CD4-positive, alpha-beta T cell treated with Interleukin-2 at 100 ng/mL for 4 hours (primary cell): ENCODE measurements at places on chromosomes 2 and 18.

DNA sequence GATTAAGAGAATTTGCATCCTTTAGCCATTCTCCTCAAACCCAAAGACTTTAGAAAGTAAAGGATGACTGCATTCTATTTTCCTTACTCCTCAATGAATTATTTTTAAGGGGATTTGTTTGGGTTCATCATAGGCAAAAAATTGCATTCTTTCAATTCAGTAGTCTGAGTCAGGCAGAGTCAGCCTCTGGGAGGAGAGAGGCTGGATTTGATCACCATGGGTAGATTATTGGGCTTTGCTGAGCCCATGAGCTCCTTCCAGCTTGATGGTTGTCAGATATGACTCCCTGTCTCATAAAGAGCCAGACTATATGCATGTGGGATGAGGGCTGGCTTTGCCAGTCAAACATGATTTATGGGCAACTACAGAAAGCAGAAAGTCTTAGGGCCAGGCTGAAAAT, 101.2 kb downstream of the KCNS3 start:
- no peak for DNase-seq

- no peak for DNase-seq
Measured at GRCh38 chr2:15684161-15685039, 92.7 kb downstream of the DDX1 start.

- no peak for DNase-seq
Measured at GRCh38 chr2:232365621-232366321, 12.8 kb upstream of the ALPP start.

GRCh38 chr2:182858671-182859070, 7.8 kb downstream of the FRZB start:
- no peak for DNase-seq

DNA sequence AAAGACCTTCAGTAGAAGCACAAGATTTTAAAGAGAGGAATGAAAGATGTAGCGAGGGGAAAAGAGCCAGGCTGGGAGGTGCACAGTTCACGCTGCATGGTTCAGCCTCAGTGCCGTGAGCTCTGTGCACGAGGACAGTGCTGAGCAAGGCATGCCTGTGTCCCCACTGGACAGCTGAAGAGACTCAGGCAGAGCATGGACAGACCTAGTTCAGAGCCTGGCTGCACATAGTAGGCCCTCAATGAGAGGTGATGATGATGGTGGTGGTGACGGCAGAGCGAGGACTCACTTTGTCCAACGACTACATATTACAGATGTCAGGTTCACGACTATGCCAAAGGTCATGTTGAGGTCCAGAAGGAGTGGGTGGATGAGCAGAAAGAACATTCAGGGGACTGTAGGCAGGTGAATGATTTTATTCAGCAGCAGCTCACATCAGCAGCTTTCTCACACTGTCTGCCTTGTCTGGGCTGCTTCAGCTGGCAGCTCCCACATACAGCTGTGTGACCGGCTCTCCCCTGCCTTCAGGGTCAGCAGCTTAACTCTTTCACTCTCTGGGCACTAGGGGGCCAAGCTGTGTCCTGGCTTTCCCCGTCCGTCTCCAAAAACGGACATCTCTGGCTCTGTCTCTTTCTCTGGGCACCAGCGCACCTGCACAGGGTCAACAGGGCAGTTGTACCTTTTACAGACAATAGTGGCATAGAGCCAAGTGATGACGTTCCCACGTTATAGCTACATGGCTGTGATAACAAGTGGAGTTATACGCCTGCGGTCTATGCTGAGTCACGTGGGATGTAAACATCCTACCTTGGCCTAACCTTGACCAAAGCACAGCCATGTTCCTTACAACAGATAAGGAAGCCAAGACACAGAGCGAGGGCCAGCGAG, 128.8 kb upstream of the MSH6 start:
- DNase-seq: no peak

DNA sequence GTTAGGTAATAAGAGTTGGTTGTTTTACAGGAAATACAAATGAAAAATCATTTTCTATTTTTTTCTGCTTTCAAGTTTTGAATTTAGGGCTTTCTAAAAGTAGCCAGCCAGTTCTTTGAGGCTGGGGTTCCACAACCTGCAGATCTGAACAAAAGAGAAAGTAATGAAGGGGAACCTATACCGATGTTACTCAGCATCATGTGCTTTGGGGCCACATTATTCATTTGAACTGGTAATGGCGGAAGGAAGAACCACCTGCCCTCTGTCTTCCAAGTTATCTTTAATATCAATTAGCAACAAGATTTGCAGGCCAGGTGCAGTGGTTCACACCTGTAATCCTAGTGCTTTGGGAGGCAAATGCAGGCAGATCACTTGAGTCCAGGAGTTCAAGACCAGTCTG, 12.9 kb upstream of the MRO start:
- no peak for DNase-seq

- DNase-seq: no peak
Measured at GRCh38 chr2:60366135-60366712, 187.2 kb downstream of the BCL11A start.

DNA sequence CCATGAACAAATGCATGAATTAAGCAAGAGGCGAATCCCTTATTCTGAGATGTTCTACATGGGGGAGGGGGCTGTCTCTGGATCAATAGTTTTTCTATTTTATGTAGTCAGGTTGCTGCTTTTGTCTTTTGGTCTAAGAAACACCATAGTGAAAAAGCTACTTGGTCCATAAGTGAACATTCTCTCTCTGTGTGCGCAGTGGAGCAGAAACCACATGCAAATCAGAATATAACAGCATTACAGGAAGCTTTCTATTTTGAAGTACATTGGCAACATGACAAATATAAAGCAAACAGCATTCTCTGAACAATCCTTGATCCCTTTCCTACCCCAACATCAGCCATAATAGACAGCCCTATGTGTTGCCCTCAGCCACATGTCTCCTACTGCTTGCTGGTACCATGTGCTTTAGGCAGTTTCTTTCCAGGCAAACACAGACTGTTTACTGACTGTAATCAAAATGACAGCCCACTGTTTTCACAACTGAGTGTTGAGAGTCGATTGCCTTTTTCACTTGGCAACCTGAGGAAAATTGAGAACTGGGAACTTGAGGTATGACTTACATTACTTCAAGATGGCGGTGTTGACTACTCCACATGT, 10.6 kb downstream of the SCN3A start:
- DNase-seq: no peak

- DNase-seq: peak; percentile 51
Measured at GRCh38 chr2:127641846-127642507, 4.0 kb upstream of the GPR17 start.

DNA sequence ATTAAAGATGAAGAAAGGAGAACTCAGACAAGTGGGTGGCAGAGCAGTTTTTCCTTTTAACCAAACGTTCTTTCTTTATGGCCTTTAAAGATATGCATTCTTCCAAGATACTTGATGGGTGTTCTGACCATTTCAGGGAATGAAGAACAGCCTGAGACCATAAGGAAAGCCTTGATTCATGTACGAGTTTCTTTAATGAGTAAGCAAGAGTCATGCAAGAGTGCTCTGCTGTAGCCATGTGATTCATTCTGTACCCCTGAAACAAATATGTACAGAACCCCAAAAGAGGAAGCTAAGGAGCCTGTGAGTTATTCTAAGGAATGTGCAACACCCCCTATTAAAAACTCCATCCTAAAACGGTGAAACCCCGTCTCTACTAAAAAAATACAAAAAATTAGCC, 372.8 kb downstream of the MTX2 start:
- no peak for DNase-seq

- no peak for DNase-seq
Measured at GRCh38 chr2:56647997-56648396, 464.2 kb downstream of the CCDC85A start.

- DNase-seq: no peak
Measured at GRCh38 chr18:65661391-65661790, 89.4 kb upstream of the CDH7 start.

GRCh38 chr2:226658555-226658954, 141.1 kb downstream of the IRS1 start:
- DNase-seq: no peak

- no peak for DNase-seq
Measured at GRCh38 chr2:100745604-100746003, 74.3 kb upstream of the NPAS2 start.

GRCh38 chr2:195709901-195710806, 53.1 kb downstream of the SLC39A10 start:
- DNase-seq: no peak

DNA sequence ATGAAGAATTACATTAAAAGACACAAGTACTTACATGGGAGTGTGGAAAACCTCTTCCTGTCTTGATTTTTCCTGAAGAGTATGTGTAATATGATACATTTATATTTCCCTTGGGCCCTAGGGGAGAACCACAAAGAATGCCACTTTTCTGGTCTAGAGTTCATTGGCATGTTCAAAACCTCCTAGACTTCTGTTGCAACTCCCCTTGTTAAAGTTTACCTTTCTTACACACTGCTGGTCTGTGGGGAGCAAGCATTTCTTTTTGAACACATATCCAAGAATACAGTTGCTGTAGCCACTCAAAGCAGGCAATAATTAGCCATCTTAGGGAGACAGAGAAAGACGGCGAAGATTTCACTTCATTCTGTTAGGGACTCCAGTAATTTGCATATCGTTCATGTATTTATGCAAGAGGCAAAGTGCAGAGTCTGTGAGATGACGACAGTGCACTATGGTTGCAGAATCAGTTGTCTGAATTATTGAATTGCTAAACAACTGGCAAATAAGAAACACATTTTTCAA, 103.5 kb downstream of the NOL4 start:
- no peak for DNase-seq

DNA sequence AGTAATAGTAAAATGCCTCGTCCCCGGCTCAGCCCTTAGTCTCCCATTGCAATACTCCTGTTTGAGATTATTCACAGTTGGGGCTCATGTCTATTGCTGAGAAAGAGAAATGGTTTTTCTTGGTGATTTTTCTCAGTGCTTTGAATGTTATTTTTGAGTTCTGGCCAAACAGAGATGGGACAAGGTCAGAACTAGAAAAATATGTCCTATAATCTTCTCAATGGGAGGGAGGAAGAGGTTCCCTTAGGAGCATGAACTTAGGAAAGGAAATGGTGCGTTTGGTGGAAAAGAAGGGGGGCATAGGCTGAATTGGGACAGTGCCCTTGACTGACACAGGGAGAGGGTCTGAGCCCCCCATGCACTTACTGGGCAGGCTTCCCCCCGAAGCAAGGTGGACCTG, 133.8 kb downstream of the AGAP1 start:
- no peak for DNase-seq

DNA sequence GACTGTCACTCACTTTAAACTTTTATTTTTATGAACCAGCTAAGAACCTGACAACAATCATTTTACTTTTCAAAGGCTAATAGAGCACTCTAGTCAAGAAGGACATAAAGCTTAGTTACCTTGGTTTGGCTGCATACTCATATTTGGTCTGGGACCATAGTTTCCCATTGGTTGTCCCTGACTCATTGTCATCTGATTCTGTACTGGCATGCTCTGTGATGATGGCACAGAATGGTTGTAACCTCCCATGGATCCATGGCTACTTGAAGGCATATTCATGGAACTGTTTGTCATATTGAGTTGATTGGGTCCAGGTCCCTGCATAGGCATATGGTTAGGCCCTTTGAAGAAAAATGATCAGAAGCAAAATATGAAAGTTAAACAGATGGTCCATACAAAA, 37.9 kb downstream of the SS18 start:
- DNase-seq: no peak

- no peak for DNase-seq
Measured at GRCh38 chr2:46812361-46813019, 103.1 kb downstream of the MCFD2 start.

GRCh38 chr2:198098918-198099317, 294.5 kb downstream of the PLCL1 start:
- DNase-seq: no peak

GRCh38 chr2:36403675-36404230, 48.2 kb downstream of the CRIM1 start:
- peak; percentile 30 for DNase-seq

DNA sequence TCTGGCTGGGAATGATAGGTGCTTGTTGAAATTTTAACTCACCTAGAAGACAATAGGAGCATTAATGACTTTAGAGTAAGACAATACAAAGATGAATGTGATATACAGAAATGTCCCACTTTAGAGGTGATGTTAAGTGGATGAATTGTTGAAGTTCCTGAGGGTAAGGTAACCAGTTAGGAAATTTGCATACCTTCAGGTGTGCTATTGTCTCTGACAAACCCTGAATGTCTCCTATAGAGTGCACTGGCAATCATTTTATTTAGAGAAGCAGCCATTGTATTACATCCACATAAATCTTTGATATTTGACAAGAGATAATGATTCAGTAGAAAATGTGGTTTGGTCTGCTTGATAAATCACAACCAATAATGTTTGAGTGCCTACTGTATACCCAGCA, 228.5 kb downstream of the RNF144A start:
- DNase-seq: no peak

GRCh38 chr2:29278966-29279365, 163.8 kb downstream of the CLIP4 start:
- no peak for DNase-seq

GRCh38 chr2:98796775-98797544, 66.0 kb upstream of the MGAT4A start:
- DNase-seq: no peak

- DNase-seq: no peak
Measured at GRCh38 chr18:47506897-47507296, 255.4 kb upstream of the SKOR2 start.

- no peak for DNase-seq
Measured at GRCh38 chr2:150495993-150496627, 8.6 kb upstream of the RND3 start.

DNA sequence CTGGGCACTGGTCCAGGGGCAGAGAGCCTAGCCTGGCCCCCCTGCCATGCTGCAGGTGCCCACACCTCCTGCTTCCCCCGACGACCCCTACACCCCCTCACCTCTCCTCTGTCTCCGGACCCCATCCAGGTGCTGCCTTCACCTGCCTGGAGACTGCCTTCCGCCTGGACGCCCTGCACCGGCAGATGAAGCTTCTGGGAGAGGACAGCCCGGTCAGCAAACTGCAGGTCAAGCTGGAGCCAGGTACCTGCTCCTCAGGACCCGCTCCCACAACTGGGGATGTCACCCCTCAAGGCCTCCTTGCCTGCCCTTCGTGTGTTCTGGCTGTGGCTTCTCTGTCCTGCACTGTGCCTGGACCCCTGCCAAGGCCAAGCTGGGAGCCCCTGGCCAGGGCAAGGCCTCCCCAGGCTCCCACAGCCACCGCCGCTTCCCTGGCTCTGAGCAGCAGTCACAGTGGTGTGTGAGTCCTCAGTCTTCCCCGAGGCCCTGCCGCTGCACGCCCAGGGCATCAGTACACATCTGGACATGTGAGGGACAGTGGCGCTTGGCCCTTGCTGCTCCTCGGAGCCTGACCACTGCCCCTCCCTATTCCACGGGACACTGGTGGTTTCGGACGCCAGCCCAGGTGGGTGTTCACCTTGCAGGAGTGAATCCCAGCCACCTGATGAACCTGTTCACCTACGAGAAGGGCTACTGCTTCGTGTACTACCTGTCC, 6.3 kb downstream of the RNPEPL1 start:
- DNase-seq: no peak
